ENCODE measurements at places on chromosomes 2 and 18. TPM values are rescaled to one million over a fixed set of nuclear protein-coding genes. Genes with fewer than 3 reads are reported as not detected.

- no peak for DNase-seq
- H3K4me1 ChIP-seq: no peaks in the 10 kb centered on the region
- no peaks in the 10 kb centered on the region for H3K36me3 ChIP-seq
- no peak overlapping the region for H3K4me3 ChIP-seq
Measured at GRCh38 chr2:236551471-236552211, 18.0 kb upstream of the ACKR3 start.

DNA sequence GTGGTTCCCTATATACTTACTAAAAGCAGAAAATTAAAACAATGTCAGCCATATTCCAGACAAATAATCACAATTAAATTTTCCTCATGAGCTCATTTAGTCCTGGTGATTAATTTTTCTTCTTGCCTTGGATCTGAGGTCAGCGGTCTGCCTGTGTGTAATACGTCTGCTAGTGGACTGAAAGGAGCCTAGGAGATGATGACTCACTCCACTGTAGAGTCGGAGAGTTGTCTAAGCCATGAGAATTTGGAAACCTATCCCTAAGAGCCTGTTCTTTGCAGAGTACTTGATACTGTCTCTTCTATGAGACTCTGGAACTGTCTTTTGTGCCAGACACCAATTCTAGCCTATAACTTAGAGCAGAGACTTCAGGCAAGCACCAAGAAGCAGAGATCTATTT lies 94.2 kb upstream of the RAB27B start:
- H3K36me3 ChIP-seq: no peaks in the 10 kb centered on the region
- DNase-seq: peak; percentile 98
- no peaks in the 10 kb centered on the region for H3K27me3 ChIP-seq
- H3K27ac ChIP-seq: no peak overlapping the region

DNA sequence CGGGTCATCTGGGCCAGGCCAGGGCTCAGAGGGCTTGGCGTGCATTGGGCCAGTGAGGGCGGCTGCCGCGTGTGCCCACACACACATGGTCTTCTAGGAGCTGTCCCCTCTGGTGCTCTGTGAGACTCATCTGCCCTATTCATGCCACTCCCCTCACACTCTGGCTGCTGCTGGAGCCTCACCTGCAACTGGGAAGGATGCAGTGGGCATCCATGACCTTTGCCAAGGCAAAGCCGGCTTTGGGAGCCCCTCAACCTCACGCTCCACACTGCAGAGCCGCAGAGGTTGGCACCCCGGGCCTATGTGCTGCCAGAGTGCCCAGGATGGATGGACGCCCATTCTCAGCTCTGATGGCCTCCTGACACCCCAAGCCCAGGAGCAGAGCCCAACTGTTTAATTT lies 330.2 kb upstream of the SALL3 start:
- no peak for DNase-seq
- no peaks in the 10 kb centered on the region for H3K4me1 ChIP-seq
- no peak overlapping the region for H3K27ac ChIP-seq
- H3K27me3 ChIP-seq: no peaks in the 10 kb centered on the region

- DNase-seq: no peak
- no peak overlapping the region for H3K4me3 ChIP-seq
- no peak overlapping the region for H3K27ac ChIP-seq
- H3K4me1 ChIP-seq: peaks cover 5% of the 10 kb centered on the region
Measured at GRCh38 chr2:101781326-101781725, 83.8 kb downstream of the MAP4K4 start.

DNA sequence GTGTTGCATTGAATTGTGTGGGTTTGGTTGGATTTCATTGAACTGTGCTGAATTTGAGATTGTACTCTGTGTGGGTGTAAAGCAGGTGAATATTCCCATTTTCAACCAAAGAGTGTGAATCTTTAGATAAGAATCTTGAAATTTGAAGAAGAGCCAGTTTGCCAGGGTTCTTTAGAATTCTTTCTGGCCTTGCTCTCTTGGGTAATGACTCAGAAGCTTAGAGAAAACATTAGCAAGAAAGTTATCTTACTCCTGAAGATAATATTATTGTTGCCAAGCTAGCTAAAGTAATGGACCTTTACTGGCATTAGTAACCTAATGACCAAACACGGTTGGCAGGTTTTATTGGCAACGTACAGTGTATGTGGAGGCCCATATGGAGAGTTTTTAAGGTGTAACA lies 46.4 kb upstream of the SIX3 start:
- no peaks in the 10 kb centered on the region for H3K36me3 ChIP-seq
- DNase-seq: peak; percentile 9
- peaks cover 6% of the 10 kb centered on the region for H3K27me3 ChIP-seq
- no peak overlapping the region for H3K27ac ChIP-seq
- no peaks in the 10 kb centered on the region for H3K4me1 ChIP-seq

DNA sequence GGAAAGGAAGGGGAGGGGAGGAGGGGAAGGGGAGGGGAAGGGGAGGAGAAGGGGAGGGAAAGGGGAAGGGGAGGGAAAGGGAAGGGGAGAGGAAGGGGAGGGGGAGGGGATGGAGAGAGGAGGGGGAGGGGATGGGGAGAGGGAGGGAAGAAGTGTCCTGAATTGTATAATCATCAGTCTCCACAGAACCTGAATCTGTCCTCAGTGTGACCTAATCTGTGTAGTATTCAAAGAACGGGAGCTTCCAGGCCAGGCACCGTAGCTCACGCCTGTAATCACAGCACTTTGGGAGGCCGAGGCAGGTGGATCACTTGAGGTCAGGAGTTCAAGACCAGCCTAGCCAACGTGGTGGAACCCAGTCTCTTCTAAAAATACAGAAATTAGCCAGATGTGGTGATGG lies 41.1 kb upstream of the CCDC150 start:
- H3K27ac ChIP-seq: no peak overlapping the region
- peak; percentile 19 for DNase-seq
- H3K4me3 ChIP-seq: no peak overlapping the region
- H3K4me1 ChIP-seq: peaks cover 5% of the 10 kb centered on the region

GRCh38 chr18:50654658-50655550 lies 95.0 kb downstream of the MAPK4 start:
- no peak overlapping the region for H3K27ac ChIP-seq
- no peaks in the 10 kb centered on the region for H3K4me1 ChIP-seq
- H3K36me3 ChIP-seq: no peaks in the 10 kb centered on the region

- no peak overlapping the region for H3K27ac ChIP-seq
- no peak for DNase-seq
- no peaks in the 10 kb centered on the region for H3K36me3 ChIP-seq
- H3K4me1 ChIP-seq: no peaks in the 10 kb centered on the region
Measured at GRCh38 chr2:118954297-118955060, 12.5 kb downstream of the MARCO start.

- no peak overlapping the region for H3K27ac ChIP-seq
- H3K36me3 ChIP-seq: no peaks in the 10 kb centered on the region
- no peaks in the 10 kb centered on the region for H3K4me1 ChIP-seq
- H3K4me3 ChIP-seq: no peak overlapping the region
- DNase-seq: no peak
Measured at GRCh38 chr2:25371253-25372241, 29.8 kb upstream of the DNMT3A start.

DNA sequence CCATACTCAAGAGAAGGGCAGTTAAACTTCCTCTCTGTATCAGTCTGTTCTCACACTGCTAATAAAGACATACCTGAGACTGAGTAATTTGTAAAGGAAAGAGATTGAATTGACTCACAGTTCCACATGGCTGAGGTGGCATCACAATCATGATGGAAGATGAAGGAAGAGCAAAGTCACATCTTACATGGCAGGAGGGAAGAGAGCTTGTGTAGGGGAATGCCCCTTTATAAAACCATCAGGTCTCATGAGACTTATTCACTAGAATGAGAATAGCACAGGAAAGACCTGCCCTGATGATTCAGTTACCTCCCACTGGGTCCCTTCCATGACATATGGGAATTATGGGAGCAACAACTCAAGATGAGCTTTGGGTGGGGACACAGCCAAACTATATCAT lies 1.4 kb upstream of the IL36B start:
- H3K27ac ChIP-seq: no peak overlapping the region
- no peaks in the 10 kb centered on the region for H3K36me3 ChIP-seq
- H3K27me3 ChIP-seq: no peaks in the 10 kb centered on the region

GRCh38 chr2:233085037-233085838 lies 25.1 kb downstream of the INPP5D start:
- H3K27me3 ChIP-seq: peaks cover 7% of the 10 kb centered on the region
- no peak overlapping the region for H3K4me3 ChIP-seq
- no peak for DNase-seq
- no peaks in the 10 kb centered on the region for H3K4me1 ChIP-seq

GRCh38 chr2:48135797-48136196 lies 229.5 kb upstream of the FBXO11 start:
- no peaks in the 10 kb centered on the region for H3K27me3 ChIP-seq
- DNase-seq: no peak
- H3K4me3 ChIP-seq: no peak overlapping the region
- H3K27ac ChIP-seq: no peak overlapping the region
- no peaks in the 10 kb centered on the region for H3K4me1 ChIP-seq

- H3K36me3 ChIP-seq: no peaks in the 10 kb centered on the region
- DNase-seq: no peak
- no peaks in the 10 kb centered on the region for H3K4me1 ChIP-seq
- no peak overlapping the region for H3K4me3 ChIP-seq
- H3K27ac ChIP-seq: no peak overlapping the region
- H3K27me3 ChIP-seq: no peaks in the 10 kb centered on the region
Measured at GRCh38 chr18:65288908-65289307, 461.9 kb upstream of the CDH7 start.

DNA sequence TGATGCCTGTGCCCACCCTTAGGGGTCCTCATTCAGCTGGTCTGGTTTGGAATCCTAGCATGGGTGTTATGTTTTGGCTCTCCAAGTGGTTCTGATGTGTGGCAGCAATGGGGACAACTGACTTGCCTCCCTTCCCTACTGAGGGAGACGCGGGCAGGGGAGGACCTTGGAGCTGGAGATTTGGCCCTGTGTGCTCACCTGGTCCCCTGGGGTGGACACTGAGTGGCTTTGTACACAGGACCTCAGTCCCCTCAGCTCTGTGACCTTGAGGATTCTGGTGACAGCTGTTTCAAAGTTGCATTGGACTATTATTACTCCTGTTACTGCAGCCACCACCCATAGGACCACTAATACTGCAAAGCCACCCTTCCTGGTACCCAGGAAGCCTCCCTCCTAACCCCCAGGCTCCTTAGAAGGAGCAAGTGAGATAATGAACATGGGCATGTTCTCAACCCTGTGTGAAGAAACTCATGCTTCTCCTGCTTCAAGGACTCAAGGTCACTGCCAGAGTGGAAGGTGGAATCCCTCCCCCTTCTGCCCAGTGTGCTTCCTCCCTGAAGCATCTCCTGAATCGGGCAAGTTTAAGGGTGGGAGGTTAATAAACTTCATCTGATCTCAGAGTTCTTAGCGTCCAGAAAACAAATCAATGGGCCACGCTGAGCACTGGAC lies 26.5 kb downstream of the TMEM182 start:
- H3K27me3 ChIP-seq: no peaks in the 10 kb centered on the region
- no peak overlapping the region for H3K27ac ChIP-seq
- H3K4me1 ChIP-seq: no peaks in the 10 kb centered on the region
- no peak for DNase-seq
- no peaks in the 10 kb centered on the region for H3K36me3 ChIP-seq
- no peak overlapping the region for H3K4me3 ChIP-seq

- H3K27me3 ChIP-seq: no peaks in the 10 kb centered on the region
- H3K36me3 ChIP-seq: no peaks in the 10 kb centered on the region
- H3K4me1 ChIP-seq: peaks cover 3% of the 10 kb centered on the region
- DNase-seq: no peak
Measured at GRCh38 chr2:217371781-217372213, 511.9 kb upstream of the TNP1 start.

- DNase-seq: no peak
- peaks cover 4% of the 10 kb centered on the region for H3K36me3 ChIP-seq
- no peak overlapping the region for H3K4me3 ChIP-seq
- H3K27ac ChIP-seq: no peak overlapping the region
- no peaks in the 10 kb centered on the region for H3K4me1 ChIP-seq
Measured at GRCh38 chr2:191831410-191831994, 15.4 kb downstream of the CAVIN2 start.

DNA sequence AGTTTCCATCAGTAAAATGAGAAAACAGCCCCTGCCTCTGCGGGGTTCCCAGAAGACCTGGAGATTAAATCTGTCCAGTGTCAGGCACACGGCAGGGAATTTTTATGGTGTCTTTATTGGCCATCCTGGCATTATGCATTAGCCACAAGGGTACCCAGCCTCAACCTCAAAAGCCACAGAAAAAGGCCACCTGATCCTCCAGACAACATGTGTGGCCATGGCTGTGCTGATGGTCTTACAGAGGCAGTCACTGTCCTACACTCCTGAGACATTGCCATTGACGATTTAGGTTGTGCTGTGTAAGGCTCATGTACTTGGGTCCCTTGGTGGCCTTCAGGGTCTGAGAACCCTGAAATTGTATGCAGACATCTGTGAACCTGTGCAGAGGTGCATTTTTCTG lies 115.6 kb downstream of the SMAD7 start:
- H3K4me3 ChIP-seq: no peak overlapping the region
- no peak overlapping the region for H3K27ac ChIP-seq
- H3K36me3 ChIP-seq: peaks cover 2% of the 10 kb centered on the region
- peaks cover 24% of the 10 kb centered on the region for H3K4me1 ChIP-seq

GRCh38 chr2:240819126-240819857 lies 727 bp downstream of the KIF1A start:
- peaks cover 29% of the 10 kb centered on the region for H3K27me3 ChIP-seq
- H3K4me1 ChIP-seq: no peaks in the 10 kb centered on the region
- no peak overlapping the region for H3K27ac ChIP-seq
- H3K4me3 ChIP-seq: no peak overlapping the region
- H3K36me3 ChIP-seq: no peaks in the 10 kb centered on the region
- no peak for DNase-seq

The ADRA2B gene
- not detected for total RNA-seq

The RAB6C gene
- not detected for total RNA-seq

The ABHD1 gene
- 0.26 TPM for total RNA-seq

The CCDC74A gene
- total RNA-seq: 5.9 TPM

The CNNM3 gene
- 13.1 TPM for total RNA-seq

All from fibroblast of lung (primary cell).